Activated naive CD4-positive, alpha-beta T cell treated with Interleukin-2 at 50 U/mL for 16 hours (primary cell): ENCODE measurements at places on chromosomes 2 and 18.
A peak's percentile ranks its signal among the peaks of the same experiment; 100 is the strongest.

DNA sequence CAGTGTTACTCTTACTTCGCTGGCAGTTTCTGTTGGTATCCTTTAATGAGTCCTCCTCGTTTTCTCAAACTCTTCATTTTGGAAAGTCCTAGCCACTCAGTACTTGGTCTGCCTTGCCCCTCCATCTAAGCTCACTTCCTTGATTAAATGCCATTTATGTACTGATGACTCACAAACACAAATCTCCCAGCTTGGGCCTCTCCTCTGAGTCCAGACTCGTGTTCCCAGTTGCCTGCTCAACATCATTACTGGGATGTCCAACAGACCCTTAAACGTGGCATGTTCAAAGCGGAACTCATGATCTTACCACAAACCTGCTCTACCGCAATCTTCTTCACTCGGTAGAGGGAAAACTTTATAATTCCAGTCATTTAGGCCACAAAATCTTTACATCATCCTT lies 13.8 kb upstream of the CCDC68 start:
- DNase-seq = no peak

DNA sequence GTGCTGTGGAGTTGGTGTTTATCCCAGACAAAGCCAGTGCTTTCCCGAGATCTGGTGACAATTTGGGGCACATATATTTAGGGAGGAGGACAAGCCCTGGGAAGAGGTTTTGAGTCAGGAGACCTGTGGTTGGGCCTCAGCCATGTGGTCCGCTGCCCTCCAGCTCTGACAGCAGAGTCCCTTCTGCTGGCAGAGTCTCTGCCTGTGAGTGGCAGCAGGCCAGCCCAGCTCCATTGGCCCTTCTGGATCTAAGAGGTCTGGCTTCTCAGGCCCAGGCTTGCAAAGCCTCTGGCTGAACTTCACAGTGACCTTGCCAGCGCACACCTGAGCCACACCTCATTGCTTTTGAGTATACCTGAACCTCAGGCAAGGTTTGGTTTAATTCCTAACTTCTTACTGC lies 115.3 kb downstream of the BCL2L11 start:
- DNase-seq = no peak

- DNase-seq = no peak
Measured at GRCh38 chr18:524466-524865, 24.0 kb upstream of the COLEC12 start.

GRCh38 chr2:239569401-239570090 lies 168.7 kb upstream of the HDAC4 start:
- peak; percentile 11 for DNase-seq

GRCh38 chr2:28509361-28509760 lies 13.5 kb downstream of the PLB1 start:
- no peak for DNase-seq

DNA sequence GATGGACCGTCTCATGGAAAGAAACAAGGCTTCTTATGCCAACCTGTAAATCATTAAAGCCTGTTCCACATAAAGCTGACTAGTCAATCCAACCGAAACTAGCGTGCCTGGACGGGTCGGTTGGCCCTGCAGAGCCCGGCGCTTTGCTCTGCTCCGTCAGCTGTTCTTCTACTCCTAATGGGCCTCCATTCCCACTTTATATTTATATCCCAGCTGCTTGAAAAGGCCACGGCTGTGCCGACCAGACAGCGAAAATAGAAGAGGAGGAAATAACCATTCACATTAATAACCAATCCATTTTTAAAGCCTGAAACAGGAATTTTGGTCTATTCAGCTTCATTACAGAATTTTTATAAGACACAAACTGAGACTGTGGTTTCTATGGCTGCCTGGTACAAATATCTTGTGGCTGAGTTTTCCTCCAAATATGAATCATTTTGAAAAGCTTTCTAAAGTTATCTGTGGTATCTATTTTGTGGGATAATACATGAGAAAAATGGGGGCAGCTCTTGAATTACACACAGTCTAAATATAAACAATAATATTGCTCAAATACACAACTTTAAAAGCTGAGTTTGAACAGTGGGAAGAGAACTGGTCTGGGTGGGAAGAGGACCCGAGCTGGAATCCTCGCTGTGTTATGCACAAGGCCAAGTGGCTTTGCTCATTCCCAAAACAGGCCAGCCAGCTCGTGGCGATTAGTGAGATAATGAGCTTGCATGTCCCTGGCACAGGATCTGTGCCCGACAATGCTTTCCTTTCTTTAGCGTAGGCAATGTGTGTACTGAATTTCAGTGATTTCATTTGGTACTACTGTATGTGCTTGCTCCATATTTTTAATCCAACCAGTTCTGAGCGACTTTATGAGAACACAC lies 10.5 kb upstream of the FAM124B start:
- DNase-seq = no peak

GRCh38 chr2:46269001-46269400 lies 28.2 kb upstream of the EPAS1 start:
- no peak for DNase-seq
